ENCODE measurements at places on chromosomes 3 and 15.

DNA sequence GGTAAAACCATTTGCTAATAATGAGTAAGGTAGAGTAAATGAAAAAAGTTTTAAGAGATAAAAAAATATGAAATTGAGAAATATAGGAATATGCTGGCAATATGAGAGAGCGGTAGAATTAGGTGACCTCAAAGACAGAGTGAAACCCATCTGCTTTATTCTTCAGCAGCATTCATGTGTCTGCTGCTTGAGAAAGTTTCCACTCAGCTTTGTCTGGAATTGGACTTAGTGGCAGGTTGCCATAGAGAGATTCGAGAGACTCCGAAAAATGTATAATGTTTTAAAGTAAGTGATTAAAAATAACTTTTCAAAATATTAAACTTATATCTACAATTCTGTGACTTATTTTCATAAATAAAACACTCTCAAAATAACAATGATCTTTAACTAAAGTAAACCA, 5.0 kb downstream of the SUCNR1 start:
- DNase-seq, result no peak

GRCh38 chr3:114214542-114215341, 22.6 kb downstream of the ZNF80 start:
- DNase-seq, result no peak

GRCh38 chr3:146543461-146544001, 876 bp downstream of the PLSCR1 start:
- no peak for DNase-seq

GRCh38 chr3:149180057-149180573, 41.5 kb downstream of the CP start:
- peak; percentile 100 for DNase-seq

DNA sequence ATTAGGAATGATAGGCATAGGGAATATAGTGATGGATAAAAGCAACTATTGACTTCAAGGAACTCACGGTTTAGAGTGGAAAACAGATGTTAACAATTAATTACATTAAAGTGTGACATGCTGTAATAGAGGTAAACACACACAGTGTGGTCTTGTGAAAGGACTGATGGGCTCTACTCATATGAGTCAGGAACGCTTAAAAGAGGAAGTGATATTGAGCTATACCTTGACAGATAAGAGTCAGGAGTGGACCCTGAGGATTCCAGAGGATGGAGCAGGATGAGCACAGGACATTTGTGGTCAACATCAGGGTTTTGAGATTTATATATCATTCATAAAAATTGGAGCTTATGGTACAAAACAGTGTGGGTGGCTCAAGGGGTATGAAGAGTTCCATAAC, 11.0 kb downstream of the EXOG start:
- DNase-seq, result no peak

All from skeletal muscle cell (primary cell).